ENCODE measurements at places on chromosomes 1 and 21. TPM values are rescaled to one million over a fixed set of nuclear protein-coding genes. Genes with fewer than 3 reads are reported as not detected.

GRCh38 chr1:165695031-165695430, 3.3 kb downstream of the ALDH9A1 start:
- no peak for DNase-seq

The SH3BP5L gene
- polyA plus RNA-seq = 19.8 TPM

The GNG12 gene
- polyA plus RNA-seq = 83.7 TPM

GRCh38 chr1:64242895-64243756, 39.7 kb downstream of the UBE2U start:
- peak; percentile 31 for DNase-seq

The RBP7 gene
- 0.48 TPM for polyA plus RNA-seq

The LIN9 gene
- polyA plus RNA-seq = 3.0 TPM

DNA sequence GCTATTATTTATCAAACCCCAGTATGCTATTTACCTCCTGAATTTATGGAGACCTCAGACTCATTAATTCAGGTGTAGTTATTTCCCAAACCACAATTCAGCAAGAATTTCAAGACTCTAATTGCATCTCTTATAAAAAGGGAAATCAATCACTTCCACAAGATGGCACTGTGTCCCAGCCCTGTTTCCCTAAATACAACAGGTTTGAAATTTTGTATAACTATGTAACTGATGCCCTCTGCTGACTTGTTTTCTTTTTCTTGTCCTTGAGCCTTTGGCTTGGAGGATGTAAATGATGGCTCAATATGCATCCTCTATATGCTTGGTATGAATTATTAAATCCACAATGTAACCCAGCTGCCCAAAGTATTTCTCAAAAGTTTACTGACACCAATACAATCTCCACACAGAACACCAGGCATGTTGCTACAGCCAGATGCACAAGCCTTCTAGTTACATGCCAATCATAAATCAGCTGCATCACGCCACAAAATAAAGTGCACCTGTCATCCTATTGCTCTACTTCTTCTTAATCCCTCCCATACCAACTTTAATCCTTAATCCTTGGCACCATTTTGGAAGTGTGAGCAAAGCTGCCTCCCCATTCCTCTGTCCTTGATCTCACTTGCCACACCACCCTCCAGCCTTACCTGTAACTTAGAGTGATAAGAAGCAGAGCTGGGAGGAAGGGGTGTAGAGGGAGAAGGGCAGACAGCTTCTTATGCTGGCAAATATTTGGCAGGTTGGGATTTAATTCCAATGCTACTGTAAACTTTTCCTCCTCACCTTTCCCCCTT, 9.0 kb downstream of the C1orf105 start:
- peak; percentile 64 for DNase-seq

The ADORA1 gene
- polyA plus RNA-seq = 0.74 TPM

GRCh38 chr1:7460807-7461206, 310.3 kb upstream of the VAMP3 start:
- no peak for DNase-seq

DNA sequence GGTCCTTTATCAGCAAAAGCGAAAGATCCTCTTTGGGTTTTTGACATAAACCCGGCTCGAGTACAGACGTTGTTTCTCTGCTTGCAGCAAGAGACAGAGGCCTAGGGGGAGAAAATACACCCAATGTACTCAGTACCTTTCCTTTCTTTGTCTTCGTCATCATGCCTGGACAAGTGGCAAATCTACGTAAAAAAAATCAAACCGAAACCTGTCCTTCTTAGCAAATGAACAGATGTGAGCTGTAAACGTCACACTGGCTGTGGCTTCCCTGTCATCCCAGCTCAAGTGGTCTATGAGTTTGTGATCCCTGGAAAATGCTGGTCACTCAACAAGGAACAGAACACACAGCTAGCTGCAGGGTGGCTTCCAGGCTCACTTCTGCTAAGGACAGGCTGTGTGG, 39.9 kb downstream of the STPG1 start:
- DNase-seq = no peak

- no peak for DNase-seq
These were observed 228.4 kb downstream of the RYR2 start for GRCh38 chr1:237270353-237270752.

The OR10J4 gene
- not detected for polyA plus RNA-seq

DNA sequence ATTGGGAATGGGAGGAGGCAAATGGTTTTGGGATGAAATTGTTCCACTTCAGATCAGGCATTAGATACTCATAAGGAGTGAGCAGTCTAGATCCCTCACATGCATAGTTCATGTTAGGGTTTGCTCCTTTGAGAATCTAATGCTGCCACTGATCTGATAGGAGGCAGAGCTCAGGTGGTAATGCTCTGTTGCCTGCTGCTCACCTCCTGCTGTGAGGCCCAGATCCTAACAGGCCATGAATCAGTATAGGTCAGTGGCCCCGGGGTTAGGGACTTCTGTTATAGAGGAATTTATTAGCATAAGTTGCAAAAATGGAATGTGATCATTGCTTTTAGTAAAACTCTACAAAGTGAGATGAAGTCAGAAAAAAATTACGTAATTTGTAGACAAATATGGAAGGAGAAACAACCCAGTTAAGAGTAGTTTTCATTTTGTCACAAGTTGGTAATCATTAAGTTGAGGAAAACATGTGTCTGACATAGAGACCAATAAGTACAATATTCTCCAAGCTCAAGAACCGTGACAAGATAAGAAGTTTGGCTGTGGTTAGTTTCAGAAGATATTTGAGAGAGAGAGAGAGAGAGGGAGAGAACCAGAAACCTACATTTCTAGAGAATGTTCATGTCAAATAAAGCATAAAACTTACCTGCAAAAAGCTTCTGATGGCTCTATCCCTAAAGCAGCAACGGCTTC, 689.7 kb upstream of the PRMT6 start:
- no peak for DNase-seq

The SPATC1L gene
- 6.2 TPM for polyA plus RNA-seq

The OR6N1 gene
- polyA plus RNA-seq = not detected

DNA sequence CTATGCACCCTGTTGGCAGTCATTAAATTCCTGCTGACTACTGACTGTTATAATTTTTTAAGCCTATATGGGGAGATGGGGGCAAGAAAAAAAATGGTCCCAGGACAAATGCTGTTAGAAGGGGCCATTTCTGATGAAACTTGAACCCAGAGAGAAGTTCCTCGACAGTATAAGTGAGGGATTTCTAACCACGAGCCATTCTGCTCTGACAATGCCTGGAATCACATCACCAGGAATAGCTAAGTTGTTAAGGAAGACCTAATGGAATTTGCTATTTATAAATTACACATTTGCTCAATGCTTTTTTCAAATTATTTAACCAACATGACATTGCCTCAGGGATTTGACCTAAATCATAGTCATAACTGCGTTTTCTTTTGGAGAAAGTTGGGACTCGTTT, 55.2 kb downstream of the LHX9 start:
- no peak for DNase-seq

GRCh38 chr21:36461918-36462486, 17.9 kb downstream of the CLDN14 start:
- DNase-seq = peak; percentile 72

GRCh38 chr1:168320800-168321450, 40.2 kb downstream of the TBX19 start:
- DNase-seq = peak; percentile 87

GRCh38 chr1:10932088-10932487, 80.4 kb upstream of the TARDBP start:
- DNase-seq = no peak

DNA sequence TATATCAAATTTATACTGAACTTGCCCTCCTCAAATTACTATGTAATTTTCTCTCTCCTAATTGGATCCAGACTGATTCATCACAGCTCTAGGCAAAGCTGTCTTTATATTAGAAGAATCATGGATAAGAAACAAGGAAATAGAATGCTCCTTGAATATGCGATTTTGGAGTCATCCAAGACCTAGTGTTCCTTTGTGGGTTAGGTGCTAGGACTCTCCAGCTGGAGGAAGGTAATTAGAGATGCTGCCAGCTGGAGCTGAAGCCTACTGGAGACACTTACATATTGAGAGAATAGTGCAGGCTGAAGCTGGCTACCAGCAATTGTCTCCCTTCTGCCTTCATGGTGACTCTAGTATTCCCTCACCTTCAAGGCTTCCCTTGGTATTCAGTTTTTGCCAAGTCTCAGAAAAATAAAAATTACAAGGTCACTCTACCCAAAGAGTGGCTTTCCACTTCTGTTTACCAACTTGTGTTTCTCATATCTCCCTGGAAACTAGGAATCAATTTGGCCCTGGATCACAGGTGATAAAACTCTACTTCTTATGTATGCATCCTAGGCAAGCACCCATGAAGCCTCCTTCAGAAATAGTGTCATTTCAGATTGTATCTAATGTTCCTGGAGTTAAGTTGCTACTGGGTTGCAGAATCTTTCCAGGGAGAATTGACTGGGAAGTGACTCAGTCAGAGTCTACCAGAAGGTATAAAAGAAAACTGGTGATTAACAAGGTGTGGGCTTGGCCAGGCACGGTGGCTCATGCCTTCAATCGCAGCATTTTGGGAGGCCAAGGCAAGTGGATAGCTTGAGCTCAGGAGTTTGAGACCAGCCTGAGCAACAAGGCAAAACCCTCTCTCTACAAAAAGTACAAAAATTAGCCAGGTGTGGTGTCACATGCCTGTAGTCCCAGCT, 24.4 kb upstream of the DOCK7 start:
- DNase-seq = peak; percentile 56

Measured in mammary epithelial cell (primary cell).